ENCODE measurements at places on chromosomes 6 and 20.
A peak's percentile ranks its signal among the peaks of the same experiment; 100 is the strongest.

- DNase-seq: peak; percentile 6
Measured at GRCh38 chr6:80223743-80224212, 117.3 kb downstream of the BCKDHB start.

- no peak for DNase-seq
Measured at GRCh38 chr6:130043344-130043743, 25.0 kb downstream of the L3MBTL3 start.

- DNase-seq: no peak
Measured at GRCh38 chr6:14799928-14800327, 445.9 kb upstream of the JARID2 start.

DNA sequence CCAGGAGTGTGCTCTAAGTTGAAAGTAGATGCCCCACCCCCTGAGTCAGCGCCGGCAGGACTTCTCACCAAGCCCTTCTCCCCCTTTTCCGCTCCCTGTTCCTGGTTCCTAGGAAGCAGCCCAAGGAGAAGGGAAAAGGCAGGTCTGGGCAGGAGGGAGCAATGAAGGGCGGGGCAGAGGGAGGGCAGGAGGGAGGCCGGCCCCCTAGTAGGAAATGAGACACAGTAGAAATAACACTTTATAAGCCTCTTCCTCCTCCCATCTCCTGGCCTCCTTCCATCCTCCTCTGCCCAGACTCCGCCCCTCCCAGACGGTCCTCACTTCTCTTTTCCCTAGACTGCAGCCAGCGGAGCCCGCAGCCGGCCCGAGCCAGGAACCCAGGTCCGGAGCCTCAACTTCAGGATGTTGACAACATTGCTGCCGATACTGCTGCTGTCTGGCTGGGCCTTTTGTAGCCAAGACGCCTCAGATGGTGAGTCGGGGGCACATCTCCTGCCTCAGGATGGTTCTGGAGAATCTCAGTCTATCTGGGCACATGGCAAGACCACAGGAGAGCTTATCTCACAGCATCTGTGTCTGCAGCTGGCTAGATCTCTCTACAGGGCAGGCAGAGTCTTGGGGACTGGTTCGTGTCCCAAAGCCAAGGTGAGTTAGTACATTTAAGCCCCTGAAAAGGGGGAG, at the start of gene PROCR:
Gene PROCR, plus strand, starts transcription at position 320 of the 681 bp plus-strand sequence. Its CDS starts 83 bp downstream, at position 403.
- peak; percentile 90 for DNase-seq

DNA sequence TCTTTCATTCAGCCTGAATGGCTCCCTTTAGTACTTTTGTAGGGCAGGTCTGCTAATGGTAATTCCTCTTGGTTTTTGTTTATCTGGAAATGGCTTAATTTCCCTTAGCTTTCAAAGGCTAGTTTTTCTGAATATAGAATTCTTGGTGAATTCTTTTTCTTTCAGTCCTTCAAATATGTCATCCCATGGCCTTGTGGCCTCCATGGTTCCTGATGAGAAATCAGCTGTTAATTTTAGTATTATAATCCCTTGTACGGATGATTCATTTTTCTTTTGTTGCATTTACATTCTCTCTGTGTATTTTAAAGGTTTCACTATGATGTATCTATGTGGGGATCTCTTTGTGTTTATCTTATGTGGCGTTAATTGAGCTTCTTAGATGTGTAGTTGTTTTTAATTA, 179.6 kb upstream of the ARG1 start:
- DNase-seq: no peak

GRCh38 chr6:110646951-110647910, 168.0 kb downstream of the CDK19 start:
- DNase-seq: no peak

DNA sequence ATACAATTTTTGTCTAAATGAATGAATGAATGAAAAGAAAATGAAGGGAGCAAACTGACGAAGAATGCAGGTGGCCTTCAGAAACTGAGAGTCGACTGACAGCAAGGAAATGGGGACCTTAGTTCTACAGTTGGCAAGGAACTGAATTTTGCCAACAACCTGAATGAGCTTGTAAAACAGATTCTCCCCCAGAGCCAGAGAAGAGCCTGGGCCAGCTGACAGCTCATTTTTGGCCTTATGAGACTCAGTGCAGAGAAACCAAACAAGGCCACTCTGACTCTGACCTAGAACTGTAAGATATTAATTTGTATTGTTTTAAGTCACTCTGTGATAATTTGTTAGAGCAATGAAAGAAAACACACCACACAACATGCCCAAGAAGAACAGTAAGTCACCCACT, 21.8 kb downstream of the MAN1A1 start:
- DNase-seq: no peak

GRCh38 chr20:2468581-2469407, 1.8 kb downstream of the SNRPB start:
- no peak for DNase-seq

DNA sequence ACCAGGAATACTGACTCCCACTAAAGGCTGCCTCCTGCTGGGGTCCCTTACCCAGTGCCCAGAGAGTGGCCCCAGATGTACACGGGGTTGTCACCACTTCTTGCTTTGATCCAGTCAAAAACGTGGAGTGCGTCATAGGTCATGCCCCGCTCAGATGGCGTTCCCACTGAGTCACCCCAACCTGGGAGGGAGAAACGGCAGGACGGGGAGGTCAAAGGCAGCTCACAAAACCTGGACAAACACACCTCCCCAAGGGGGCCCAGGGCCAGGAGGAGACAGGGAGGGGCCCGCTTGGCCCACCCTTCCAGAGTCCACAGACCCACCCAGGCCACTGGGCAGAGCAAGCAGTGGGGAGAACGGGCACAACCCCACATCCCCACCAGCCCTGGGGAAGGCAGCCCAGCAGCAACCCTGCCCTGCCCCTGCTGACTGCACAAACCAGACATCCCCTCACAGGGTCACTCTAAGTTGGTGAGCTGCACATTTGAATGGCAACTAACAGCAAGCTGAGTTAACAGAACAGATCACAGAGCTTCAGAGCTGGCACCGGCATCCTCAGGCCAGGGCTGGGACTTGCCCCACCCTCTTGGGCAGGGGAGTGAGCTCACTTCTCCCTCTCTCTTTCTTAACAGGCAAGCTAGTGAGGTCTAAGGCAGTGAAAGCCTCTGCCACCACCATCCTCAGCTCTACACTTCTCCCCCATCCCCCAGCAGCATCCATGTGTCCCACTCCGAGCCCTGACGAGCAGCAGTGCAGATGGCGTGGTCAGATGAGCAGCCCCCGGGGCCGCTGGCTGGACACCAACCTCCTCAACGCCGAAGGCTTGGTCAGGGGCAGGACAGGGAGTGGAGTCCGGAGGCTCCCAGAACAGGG, 61.7 kb downstream of the PYGB start:
- no peak for DNase-seq

- no peak for DNase-seq
Measured at GRCh38 chr6:111418971-111419693, 63.9 kb downstream of the REV3L start.

DNA sequence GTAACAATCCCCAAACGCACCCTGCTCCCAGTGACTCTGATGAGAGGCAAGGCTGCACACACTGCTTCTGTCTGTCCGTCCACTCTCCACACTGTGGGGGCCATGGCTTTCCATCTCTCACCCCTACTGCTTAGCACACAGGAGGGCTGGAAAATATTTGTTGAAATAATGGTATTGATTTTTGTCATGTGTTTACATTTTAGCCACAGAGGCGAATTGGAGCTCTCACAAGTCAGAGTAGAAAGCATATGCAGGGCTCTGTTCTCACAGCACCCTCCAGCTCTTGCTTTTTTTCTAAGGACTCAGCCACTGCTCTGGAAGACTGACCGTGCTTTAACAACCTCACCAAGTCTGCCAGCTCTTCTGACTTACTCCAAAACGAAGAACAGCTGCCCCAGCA, 273.8 kb downstream of the GMDS start:
- no peak for DNase-seq

- no peak for DNase-seq
Measured at GRCh38 chr20:52087471-52087870, 104.1 kb downstream of the ZFP64 start.

DNA sequence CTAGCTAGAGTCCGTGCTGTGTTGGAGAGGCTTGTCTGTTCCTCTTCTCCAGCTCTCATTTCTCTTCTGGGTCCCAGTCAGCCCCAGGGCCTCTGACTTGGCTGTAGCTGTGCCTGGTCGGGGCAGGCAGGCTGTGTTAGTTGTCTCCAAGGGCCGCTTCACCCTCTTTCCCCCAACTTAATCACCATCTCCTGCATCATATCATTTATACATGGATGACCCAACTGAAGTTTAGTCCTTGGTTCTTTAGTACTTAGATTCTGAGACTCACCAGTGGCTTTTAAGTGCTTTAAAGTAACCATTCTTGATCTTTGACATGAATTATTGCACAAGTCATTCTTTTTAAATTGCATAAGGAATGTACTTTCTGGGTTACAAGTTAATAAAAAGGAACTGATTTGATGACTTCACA, 127.3 kb downstream of the RTN4IP1 start:
- no peak for DNase-seq

DNA sequence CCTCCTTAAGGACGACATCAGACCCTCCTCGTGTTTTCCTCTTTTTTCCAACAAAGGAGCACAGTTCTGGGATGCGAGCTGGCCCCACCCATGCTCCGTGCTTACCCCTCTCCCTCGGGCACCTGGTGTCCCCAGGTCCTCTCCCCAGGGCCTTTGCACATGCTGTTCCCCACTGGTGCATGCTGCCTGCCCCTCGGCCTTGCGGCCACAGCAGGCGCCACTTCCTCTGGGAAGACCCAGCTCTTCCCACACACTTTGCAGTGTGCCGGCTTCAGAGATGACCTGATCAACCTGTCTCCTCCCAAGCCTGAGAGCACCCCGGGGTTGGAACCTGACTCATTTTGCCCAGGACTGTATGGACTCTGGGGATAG, 39.8 kb downstream of the GNAS-AS1 start:
- no peak for DNase-seq

- DNase-seq: no peak
Measured at GRCh38 chr6:136923954-136924673, 2.0 kb downstream of the SLC35D3 start.

DNA sequence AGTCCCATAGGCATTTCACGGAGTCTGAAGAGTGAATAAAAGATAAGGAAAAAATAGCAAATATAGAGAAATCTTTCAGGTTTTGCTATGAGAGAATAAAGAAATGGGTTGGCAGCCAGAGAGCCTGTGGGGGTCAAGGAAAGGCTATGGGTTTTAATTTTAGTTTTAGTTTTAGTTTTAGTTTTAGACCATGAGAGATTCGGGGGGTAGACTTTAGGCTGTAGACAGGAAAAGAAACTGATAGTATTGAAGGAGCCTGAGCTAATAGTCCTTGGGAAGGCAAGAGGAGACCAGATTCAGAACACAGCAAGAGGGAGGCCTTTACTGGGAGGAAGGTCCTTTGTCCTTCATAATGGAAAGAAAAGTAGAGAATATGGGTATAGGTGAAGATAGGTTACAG, 19.3 kb downstream of the DOP1A start:
- no peak for DNase-seq

GRCh38 chr6:130931683-130932082, 104.5 kb downstream of the SMLR1 start:
- no peak for DNase-seq

DNA sequence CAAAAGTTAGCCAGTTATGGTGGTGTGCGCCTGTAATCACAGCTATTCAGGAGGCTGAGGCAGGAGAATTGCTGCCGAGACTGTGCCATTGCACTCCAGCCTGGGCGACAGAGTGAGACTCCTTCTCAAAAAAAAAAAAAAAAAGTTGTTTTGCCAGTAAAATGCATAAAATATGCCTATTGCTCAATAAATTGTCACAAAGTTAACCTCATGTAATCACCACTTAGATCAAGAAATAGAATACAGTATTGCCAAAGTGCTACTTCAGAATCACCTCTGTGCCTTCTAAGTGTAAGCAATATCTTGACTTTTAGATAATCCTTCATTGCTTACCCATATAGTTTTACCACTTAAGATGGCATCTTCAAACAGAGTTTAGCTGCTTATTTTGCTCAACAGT, 80.7 kb downstream of the TRMT11 start:
- DNase-seq: no peak

DNA sequence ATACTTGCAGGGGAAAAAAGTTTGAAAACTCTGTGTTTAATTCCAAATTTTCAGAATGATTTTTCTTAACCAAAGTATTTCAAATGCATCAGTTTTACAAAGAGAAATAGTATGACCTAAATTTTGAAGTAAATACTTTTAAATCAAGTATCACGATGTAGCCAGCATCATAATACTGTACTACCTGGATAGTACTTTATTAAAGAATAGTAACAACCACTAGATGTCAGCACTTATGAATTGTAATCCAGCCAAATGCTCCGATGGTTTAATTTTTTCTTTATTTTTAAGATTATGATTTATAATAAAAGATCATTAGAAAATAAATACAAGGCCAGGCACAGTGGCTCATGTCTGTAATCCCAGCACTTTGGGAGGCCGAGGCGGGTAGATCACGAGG, 37.2 kb upstream of the HACE1 start:
- no peak for DNase-seq

- no peak for DNase-seq
Measured at GRCh38 chr6:13215390-13215789, 112.9 kb downstream of the TBC1D7 start.

- DNase-seq: no peak
Measured at GRCh38 chr20:63554361-63555278, 661 bp downstream of the FNDC11 start.

- DNase-seq: no peak
Measured at GRCh38 chr6:1695546-1696462, 86.1 kb downstream of the FOXC1 start.

- DNase-seq: no peak
Measured at GRCh38 chr20:62995481-62995880, 11.3 kb downstream of the BHLHE23 start.

- DNase-seq: no peak
Measured at GRCh38 chr20:56517641-56518040, 6.9 kb upstream of the FAM209A start.

- DNase-seq: no peak
Measured at GRCh38 chr6:148303616-148304015, 39.0 kb upstream of the SASH1 start.

GRCh38 chr20:59221707-59222252, 58.2 kb downstream of the ZNF831 start:
- no peak for DNase-seq

- DNase-seq: peak; percentile 31
Measured at GRCh38 chr20:9912858-9913434, 74.1 kb upstream of the PAK5 start.

DNA sequence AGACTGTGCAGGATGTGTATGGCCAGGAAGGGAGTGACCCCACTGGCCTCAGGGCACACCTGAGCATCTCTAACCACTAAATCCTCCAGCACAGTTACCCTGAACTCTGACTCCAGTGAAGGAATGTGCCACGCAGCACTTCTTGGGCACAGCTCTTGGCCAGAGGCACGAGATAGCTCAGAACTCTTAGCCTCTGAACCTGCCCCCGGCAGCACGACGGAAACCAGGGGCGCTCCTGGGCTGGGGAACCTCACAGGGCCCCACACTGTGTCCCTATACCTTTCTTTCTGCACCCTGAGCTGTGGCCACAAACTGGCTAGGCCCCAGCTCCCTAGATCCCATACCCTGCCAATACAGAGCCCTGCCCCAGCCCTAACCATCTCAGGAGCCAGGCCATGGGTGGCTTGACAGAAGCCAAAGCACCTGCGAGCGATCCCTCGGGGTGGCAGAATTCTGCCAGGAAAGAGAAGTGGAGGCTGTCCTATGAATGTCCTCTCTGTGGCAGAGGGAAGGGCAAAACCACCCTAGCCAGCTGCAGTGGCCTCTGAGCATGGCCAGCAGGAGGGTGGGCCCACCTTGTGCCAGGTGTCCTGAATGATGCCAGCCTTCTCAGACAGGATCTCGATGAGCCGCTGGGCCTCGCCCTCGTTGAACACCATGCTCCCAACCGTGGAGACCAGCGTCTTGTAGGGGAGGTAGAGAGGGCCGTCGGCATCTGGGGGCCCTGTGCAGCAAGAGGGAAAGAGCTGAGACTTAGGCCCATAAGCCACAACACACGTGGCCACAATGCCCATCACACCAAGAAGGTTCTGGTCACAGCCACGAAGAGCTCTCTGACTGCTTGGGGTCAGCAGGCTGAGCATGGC, 39.4 kb downstream of the RRBP1 start:
- DNase-seq: no peak

All from HFF-Myc (cell line).